AG20443 (cell line): ENCODE measurements at places on chromosomes 3 and 15.

DNA sequence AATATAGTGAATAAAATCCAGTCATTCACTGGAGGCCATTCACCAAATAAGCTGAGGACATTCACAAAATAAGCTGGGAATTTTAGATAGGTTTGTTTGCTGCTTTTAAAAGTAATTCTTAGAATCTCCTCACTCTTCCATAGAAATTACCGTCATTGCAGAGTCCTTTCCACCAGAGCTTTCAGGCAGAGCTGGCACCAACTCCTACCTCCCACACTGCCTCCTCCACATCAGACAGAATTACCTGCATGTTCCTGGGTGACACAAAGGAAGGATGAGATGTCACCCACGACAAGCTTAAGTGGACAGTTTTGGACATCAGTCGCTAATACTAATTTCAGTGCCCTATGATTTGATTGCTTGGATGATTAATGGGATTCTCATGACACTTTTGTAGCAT, 1113.2 kb downstream of the IGSF11 start:
- DNase-seq, result no peak

GRCh38 chr3:46944191-46944590, 32.4 kb downstream of the CCDC12 start:
- no peak for DNase-seq

DNA sequence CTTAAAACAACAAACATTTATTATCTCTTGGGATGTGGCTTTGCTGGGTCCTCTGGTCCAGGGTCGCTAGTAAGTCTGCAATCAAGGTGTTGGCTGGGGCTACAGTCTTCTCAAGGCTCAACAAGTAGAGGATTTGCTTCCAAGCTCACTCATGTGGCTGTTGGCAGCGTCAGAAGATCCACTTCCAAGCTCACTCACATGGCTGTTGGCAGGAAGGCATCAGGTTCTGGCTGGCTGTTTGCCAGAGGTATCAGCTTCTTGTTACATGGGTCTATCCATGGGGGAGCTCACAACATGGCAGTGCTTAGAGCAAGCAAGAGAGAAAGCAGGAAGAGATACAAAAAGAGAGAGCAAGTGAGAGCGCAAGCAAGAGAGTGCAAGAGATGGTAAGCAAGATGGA, 15.0 kb upstream of the BNC1 start:
- DNase-seq, result no peak

DNA sequence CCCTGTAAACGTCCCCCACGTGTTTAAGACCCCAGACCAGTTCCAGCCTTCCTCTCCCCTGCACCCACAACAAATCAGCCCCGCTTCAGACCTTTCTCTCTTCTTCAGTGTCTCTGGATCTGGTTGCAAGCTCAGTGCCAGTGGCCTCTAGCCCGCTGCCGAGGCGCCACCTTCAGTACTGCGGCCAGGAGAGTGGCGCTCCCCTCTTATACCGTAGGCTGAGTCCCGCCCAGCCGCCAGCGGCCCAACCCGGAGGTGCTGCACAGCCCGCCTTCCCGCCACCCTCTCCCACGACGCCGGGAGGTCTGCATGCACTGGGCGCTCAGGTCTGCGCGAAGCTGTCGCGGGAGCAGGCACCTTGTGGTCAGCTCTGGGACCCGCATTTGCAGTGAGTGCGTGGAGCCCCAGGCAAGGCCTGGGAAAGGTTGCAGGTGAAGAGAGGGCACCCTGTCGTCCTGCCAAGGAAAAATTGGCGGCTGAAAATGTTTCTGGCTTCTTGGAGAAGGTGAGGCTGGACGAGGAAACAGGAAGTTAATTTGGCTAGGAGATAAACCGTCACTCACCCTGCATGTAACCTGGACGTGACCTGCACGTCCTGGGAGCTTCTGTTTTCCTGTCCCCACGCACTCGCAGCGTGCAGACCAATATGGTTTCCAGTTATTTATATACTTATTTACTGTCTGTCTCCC, at the start of gene C2CD4B:
TSS of gene C2CD4B (minus strand) at position 182 of the 689 bp plus-strand sequence. CDS start 301 bp downstream, outside the sequence.
- no peak for DNase-seq

DNA sequence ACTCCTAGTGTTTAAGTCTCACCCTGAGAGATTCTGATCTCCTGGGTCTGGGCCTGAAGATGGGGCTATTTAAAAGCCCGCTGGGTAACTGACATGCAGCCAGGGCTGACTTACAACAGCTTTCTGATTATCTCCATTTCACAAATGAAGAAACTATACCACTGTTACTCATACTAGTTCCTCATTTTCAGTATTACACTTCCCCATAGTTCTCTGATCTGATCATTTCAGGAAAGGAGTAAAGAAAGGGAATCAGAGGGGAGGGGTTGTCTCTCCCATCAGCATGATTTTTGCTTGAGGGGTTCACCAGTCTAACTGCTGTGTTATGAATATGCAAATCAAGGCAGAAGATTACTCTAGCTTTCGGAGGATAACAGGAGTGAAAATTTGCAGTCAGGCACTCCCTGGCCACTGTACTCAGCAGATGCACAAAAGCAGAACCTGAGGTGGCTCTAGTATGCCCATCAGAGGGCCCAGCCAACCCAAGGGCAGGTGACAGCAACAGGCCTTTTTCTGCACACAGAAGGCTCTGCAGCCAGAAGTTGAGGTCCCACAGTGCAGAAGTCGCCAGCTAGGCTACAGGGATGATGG, 59.4 kb downstream of the DAPK2 start:
- DNase-seq, result peak; percentile 42

GRCh38 chr3:37996785-37997301, 6.3 kb downstream of the VILL start:
- DNase-seq, result peak; percentile 76

- no peak for DNase-seq
These were observed 51.8 kb downstream of the RFTN1 start for GRCh38 chr3:16461463-16462245.

DNA sequence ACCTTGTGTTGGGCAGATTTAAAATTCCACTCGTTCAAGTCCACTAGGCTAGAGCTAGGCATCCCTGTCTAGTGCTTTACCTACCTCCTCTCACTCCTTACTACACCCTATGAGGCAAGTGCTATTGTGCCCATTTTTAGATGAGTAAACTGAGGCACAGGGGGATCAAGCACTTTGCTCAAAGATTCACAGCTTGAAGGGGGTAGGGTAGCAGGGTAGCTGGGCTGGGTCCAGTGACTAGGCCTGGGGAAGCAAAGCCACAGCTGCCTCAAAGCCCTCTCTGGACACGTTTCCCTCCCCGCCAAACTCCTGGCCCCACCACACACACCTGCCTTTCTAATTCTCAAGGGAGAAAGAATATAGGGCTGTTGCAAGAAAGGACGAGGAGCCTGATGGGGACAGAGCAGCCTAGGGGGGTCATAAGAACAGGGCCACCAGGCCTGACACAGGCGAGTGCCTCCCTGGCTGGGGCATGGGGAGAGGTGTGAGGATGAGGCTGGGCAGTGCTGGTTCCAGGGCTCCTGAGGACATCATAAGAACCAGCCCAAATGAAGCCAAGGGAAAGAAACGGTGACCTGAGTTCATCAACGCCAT, 34.8 kb upstream of the SFMBT1 start:
- DNase-seq, result no peak

DNA sequence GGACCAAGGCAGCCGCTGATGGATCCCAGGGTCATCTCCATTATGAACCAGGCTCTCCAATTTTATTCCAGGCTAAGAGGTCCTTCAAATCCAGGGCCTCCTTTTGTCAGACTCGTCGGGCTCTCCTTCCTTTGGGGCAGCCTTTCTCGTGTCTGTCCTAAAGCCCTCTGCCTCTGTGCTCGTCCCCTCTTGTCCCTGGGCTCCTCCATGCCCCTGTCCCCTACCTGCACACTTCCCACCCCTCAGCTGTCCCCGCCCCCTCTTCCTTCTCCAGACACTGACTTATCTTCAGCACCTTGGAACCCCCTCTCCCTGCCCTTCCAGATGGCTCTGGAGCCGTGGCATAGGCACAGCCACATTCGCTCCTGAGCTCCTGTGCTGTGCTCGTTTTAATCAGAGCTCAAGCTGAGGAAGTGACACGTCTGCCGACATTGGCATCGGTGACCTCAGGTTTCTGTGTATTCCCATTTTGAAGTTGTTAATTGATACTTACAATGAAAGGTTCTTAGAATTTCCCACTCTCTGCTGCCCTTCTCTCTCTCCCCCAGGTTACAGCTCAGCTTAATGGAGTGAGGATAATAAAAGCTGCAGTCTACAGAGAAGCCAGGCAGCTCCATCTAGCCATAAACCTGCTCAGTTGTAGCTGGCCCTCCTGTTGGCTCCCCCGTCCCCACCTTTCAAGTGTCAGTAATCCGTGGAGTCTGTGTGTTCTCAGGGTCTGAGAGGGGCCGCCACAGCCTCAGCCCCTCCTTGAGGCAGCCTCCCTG, 51.1 kb upstream of the SEC22A start:
- DNase-seq, result no peak

- no peak for DNase-seq
These were observed 113.2 kb downstream of the EEFSEC start for GRCh38 chr3:128266453-128266852.

- DNase-seq, result no peak
These were observed 8.3 kb downstream of the ANXA2 start for GRCh38 chr15:60389261-60390077.

DNA sequence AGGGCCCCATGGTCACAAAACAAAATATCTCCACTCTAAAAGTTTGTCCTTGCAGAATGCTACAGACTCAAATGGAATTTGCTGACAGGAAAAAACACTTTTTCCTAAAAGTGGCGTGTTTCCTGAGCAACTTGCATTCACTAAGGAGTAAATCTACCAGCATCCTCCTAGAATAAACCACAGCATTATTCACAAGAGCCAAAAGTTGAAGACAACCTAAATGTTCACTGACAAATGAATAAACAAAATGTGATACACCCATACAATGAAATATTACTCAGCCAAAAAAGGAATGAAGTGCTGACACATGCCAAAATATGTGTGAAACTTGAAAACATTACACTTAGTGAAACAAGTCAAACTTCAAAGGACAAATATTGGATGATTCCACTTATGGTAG, 28.9 kb downstream of the ITGB5 start:
- DNase-seq, result peak; percentile 25

- DNase-seq, result no peak
These were observed 17.1 kb upstream of the RFC4 start for GRCh38 chr3:186823386-186823785.

- peak; percentile 45 for DNase-seq
These were observed 57.5 kb upstream of the SIN3A start for GRCh38 chr15:75508840-75509532.

DNA sequence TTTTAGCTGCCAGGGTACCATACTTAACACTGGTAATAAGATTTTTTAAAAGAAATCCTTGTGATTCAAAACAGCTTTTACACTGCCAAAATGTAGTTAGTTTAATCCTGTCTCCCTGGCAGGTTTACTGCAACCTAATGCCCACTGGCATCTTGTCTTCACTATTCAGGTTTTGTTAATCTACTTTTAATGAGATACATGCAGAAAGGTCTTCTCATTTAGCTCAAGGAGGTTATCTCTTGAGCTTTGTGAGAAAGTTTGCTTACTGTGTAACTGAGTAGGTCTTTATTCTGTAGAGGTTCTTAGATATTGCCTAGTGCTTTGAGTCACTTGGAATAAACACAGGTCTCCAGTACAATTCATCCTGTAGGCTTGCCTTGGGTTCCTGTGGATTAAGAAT, 110.7 kb downstream of the PIK3R4 start:
- DNase-seq, result no peak

DNA sequence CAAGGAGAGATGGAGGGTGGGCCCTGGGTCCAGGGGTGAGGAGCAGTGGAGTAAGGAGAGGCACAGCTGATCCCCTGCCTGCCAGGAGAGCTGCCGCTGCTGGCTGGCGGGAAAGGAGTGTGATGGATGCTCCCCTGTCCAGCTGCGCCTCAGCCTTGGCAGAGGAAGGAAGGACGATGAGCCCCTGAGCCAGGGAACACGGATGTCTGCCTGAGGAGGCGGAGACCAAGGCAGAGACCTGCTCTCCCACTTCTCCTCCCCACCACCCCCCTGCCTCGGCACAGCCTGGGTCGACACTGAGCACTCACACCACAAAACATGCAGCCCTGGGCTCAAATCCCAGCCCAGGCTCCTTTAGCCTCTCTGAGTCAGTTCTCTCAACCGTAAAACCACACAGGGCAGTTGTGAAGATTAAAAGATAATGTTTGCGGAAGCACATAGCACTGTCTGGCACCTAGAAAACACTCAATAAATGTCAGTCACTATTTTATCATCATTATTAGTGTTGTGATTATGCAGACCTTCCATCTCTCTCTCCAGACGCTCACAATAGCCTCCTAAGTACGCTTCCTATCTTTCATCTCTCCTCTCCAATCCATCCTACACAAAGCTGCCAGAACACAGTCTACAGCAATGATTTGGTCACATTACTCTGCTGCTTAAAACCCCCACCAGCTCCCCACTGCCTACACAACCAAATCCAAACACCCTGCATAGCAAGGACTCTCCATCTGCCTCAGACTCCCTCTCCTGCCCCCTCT, 52.2 kb downstream of the SEMA5B start:
- peak; percentile 58 for DNase-seq

GRCh38 chr3:190443257-190443656, 6.4 kb downstream of the TMEM207 start:
- DNase-seq, result peak; percentile 20

DNA sequence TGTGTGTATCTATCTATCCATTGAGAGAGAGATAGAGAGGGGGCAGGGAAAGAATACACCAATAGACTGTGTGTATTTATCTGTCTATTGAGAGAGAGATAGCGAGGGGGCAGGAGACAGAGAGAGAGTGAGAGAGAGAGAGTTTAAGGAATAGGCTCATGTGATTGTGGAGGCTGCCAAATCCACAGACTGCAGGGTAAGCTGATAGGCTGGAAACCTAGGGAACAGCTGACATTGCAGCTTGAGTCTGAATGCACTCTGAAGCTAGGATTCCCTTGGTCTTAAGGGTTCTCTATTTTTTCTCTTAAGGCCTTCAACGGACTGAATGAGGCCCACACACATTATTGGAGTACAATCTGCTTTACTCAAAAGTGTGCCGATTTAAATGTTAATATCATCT, 255.8 kb downstream of the EPHA3 start:
- no peak for DNase-seq

- DNase-seq, result no peak
These were observed 12.0 kb downstream of the LYSMD4 start for GRCh38 chr15:99721104-99721778.

- no peak for DNase-seq
These were observed 114.9 kb downstream of the SV2B start for GRCh38 chr15:91214675-91215590.

DNA sequence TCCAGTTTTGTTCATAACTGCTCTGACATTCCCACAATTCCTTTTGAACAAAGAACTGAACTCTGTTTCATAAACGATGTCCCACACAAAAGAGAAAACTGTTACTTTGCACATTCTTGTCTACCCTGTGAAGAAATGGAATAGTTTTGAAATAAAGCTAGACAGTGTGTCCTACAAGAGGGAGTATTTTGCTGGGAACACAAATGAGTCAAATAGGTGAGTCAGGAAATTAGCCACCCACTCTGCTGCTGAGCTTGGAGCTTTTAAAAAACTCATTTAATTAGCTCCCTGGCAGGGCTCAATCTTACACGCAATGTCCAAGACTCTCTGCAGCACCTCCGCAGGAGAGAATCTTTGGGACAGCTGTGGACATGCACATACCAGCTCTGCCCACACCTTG, 193.4 kb downstream of the SLC9A9 start:
- DNase-seq, result peak; percentile 15
